ENCODE measurements at places on chromosomes 5 and 9.
A peak's percentile ranks its signal among the peaks of the same experiment; 100 is the strongest.

DNA sequence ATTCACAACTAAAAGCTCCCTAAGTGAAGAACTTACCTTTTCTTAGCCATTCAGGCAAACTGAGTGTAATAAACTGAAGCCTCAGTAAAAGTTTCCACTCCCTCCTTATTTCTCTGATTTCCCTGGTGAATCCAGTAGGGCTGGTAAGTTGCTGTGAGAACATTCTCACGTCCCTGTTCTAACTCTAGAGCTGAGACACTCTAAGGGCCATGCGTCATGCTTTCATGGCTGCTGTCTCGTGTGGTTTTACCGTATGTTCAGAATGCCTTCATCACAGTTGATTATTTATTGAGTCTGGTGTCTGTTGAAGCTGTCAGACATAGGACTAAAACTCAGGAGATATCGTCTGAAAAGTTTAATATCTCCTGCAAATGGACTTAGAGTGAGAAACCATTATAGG is 1.3 kb downstream of the OR2S2 start:
- DNase-seq: no peak

- DNase-seq: peak; percentile 80
Observed at GRCh38 chr9:137618105-137619067, at the start of gene EHMT1. EHMT1 (plus strand) TSS chr9:137619005; CDS start chr9:137619029, 24 bp downstream.

GRCh38 chr5:68141494-68141893 is 74.1 kb upstream of the PIK3R1 start:
- DNase-seq: no peak

DNA sequence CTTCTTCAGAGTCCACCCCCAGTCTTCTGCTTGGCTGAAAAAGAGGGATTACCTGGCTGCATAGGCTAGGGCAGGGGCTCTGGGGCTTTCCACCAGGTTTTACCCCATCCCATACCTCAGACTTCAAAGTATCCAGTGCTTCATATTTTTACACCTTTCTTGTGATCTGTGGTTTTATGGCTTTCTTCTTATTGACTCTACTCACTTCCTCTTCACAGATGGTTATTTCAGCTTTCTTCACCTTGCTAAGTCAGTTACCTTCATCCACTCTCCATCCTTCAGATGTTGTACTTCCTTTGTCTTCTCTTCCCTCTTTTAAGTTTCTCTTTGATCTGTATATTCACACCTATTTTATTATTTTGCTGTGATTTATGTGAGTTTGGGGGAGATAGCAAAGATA is 104.3 kb downstream of the GRIA1 start:
- DNase-seq: no peak

DNA sequence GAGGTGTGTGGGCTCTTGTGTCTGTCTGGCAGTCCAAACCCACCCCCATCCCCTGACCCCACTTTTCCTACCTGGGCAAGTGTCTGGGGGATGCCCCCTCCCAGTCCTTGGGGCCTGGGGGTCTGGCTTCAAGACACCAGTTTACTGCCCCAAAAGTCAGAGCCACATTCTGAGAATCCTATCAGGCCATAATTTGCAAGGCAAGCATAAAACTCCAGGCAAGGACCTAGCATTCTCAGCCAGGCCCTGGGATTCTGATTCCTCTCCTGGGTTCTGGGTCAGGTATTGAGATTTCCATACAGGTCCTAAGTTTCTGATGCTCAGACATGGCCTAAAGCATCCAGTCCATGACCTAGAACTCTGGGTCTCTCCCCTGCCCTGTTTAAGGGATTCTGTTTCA is 33.3 kb downstream of the CXXC5 start:
- no peak for DNase-seq

DNA sequence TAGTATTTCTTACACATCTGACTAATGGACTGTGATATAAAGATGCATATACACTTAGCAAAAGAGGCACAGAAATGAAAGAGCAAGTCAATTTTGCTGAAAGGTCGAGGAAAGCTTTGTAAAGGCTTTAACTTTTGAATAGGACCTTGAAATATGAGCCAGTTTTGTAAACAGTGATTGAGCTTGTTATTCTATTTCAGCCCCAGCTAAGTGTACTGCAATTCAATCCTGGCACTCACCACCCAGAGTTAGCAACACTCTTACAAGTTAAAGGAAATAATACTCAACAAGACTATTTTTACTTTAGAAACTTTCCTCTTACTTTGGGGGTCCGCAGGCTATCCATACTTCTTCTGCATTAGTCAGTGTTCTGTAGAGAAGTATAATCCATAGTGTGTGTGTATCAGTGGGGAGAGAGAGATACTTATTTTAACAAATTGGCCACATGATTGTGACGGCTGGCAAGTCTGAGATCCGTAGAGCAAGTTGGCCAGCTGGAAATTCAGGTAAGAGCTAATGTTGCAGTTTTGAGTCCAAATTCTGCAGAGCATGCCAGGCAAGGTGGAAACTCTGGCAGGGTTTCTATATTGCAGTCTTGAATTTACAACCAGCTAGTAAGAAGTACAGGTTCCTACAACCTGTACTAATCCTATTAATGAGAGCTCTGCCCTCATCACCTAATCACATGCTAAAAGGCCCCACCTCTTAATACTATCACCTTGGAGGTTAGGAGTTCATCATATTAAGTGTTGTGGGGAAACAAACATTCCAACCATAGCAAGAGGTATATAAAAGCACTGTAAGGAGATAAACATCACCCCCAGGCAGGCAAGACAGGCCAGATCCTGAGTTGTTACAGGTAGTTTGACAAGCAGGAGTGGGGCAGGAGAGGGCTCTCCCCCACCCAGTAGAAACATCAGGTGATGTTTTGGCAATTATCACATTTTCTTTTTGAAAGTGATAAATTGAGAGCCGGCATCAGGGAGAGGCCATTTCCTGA is 33.6 kb downstream of the IL7R start:
- no peak for DNase-seq

- DNase-seq: no peak
Observed at GRCh38 chr5:87777877-87778276, 365.1 kb upstream of the CCNH start.

DNA sequence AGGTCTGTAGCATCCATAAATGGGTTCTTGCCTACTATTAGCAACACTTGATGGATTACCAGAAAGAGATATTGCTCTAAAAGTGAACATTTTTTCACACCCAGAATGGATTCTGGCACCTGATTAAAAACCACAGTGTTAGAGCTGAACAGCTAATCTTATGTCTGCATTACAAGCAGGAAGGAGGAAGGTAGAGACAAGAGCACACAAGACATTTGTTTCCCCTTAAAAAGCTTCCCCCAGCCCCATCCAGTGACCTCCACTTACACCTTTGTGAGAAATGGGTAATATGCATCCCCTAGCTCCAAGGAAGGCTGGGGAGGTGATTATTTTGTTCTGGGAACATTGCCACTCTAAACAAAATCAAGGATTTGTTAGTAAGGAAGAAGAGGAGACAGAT is 12.0 kb upstream of the TRIM36 start:
- no peak for DNase-seq
